ENCODE measurements at places on chromosomes 1 and 21. TPM values are rescaled to one million over a fixed set of nuclear protein-coding genes. Genes with fewer than 3 reads are reported as not detected.

DMAP1 gene
- total RNA-seq, result 35.8 TPM

C1orf50 gene
- total RNA-seq, result 7.9 TPM

- no peak overlapping the region for H3K27ac ChIP-seq
- no peak overlapping the region for H3K4me3 ChIP-seq
- no peaks in the 10 kb centered on the region for H3K4me1 ChIP-seq
- no peaks in the 10 kb centered on the region for H3K36me3 ChIP-seq
Measured at GRCh38 chr1:196207612-196208217, 400.5 kb downstream of the KCNT2 start.

DNA sequence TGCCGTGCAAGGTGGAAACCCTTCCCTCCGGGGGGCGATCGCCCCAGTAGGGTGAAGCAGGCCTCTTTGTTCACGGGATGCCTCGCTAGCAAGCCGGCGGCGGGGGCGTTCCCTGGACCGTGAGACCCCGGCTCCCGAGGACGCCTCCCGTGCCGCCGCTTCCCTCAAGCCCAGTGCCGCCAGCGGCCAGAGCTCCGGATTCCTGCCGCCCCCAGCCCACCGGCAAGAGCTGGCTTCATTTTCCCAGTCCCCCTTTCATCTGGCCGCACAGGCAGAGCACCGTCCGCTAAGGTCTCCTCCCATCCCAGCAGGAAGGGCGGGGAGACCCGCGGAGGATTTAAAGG is 16.3 kb downstream of the IER5 start:
- no peak for DNase-seq
- peak overlapping the region; percentile 40 for H3K27ac ChIP-seq
- H3K36me3 ChIP-seq, result no peaks in the 10 kb centered on the region
- H3K4me3 ChIP-seq, result peak overlapping the region; percentile 90
- peaks cover 5% of the 10 kb centered on the region for H3K4me1 ChIP-seq

GJC2 gene
- total RNA-seq, result 8.0 TPM

DNA sequence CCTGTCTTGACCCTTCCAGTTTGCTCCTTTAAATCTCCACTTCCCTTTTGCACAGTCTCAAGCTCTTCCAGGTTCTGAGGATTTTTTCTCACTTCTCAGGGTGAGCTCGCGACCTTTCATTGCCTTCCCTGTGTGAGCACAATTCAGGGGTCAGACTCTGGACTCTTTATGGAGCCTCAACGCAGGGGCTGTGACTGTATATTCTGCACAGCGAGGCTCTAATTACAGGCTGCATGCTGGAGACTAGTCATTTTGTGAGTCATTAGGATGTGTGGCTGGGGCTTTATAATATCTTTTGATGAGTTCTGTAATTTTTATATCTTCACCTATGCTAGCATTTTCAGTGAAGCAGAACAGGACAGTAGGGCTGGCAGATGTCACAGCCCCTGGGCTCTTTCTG is 270.7 kb downstream of the KAZN start:
- DNase-seq, result no peak
- no peak overlapping the region for H3K27ac ChIP-seq
- no peaks in the 10 kb centered on the region for H3K36me3 ChIP-seq
- no peak overlapping the region for H3K4me3 ChIP-seq
- no peaks in the 10 kb centered on the region for H3K4me1 ChIP-seq

- H3K36me3 ChIP-seq, result no peaks in the 10 kb centered on the region
- no peak for DNase-seq
- no peaks in the 10 kb centered on the region for H3K4me1 ChIP-seq
- H3K27me3 ChIP-seq, result no peaks in the 10 kb centered on the region
- H3K4me3 ChIP-seq, result no peak overlapping the region
- H3K27ac ChIP-seq, result no peak overlapping the region
Measured at GRCh38 chr1:8335246-8335645, 17.3 kb downstream of the SLC45A1 start.

NUP133 gene
- 49.2 TPM for total RNA-seq

TTC24 gene
- total RNA-seq, result not detected

DNA sequence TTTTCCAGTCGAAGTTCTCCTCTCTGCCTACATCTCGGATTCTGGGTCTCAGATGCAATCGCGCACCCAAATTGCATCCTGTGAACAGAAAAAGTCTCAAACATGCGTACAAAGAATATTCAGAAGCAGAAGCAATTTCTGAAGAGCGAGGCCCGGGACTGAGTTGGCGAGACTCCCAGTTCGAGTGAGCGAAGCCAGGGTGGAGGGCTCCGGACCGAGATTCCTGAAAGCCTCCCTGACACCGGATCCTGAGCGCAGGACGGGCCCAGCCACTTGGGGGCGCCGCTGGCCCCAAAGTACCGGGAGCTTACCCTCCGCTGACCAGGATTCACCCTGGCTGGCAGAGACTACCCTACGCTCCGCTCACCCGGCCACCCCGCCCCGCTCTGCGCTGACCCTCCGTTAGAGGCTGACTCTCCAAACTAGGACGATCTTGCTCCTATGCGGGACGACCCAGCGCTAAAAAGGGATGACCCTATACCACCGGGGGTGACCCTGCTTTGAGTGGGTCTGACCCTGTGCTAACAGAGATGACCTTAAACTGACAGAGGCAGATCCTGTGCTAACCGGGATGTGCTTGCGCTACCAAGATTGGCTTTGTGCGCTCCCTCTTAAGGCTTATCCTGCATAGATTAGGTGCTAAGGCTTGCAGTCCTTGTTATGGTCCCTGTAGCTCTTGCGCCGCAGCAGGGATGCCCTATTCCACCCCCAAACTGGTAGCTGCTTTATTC is 12.1 kb downstream of the FOXD2 start:
- no peaks in the 10 kb centered on the region for H3K27me3 ChIP-seq
- no peak for DNase-seq
- no peak overlapping the region for H3K27ac ChIP-seq
- no peaks in the 10 kb centered on the region for H3K36me3 ChIP-seq
- no peaks in the 10 kb centered on the region for H3K4me1 ChIP-seq
- no peak overlapping the region for H3K4me3 ChIP-seq

GRCh38 chr1:108193333-108193732 is 6.8 kb downstream of the SLC25A24 start:
- no peaks in the 10 kb centered on the region for H3K36me3 ChIP-seq
- H3K27ac ChIP-seq, result no peak overlapping the region
- no peak overlapping the region for H3K4me3 ChIP-seq
- no peak for DNase-seq
- no peaks in the 10 kb centered on the region for H3K27me3 ChIP-seq

- H3K27me3 ChIP-seq, result no peaks in the 10 kb centered on the region
- DNase-seq, result no peak
- no peak overlapping the region for H3K4me3 ChIP-seq
- H3K4me1 ChIP-seq, result peaks cover 1% of the 10 kb centered on the region
- H3K36me3 ChIP-seq, result no peaks in the 10 kb centered on the region
Measured at GRCh38 chr1:214352838-214353237, 71.9 kb downstream of the SMYD2 start.

- H3K27ac ChIP-seq, result no peak overlapping the region
- no peaks in the 10 kb centered on the region for H3K36me3 ChIP-seq
- no peaks in the 10 kb centered on the region for H3K4me1 ChIP-seq
- no peaks in the 10 kb centered on the region for H3K27me3 ChIP-seq
- no peak for DNase-seq
Measured at GRCh38 chr1:38015978-38016725, 3.6 kb downstream of the UTP11 start.

DNA sequence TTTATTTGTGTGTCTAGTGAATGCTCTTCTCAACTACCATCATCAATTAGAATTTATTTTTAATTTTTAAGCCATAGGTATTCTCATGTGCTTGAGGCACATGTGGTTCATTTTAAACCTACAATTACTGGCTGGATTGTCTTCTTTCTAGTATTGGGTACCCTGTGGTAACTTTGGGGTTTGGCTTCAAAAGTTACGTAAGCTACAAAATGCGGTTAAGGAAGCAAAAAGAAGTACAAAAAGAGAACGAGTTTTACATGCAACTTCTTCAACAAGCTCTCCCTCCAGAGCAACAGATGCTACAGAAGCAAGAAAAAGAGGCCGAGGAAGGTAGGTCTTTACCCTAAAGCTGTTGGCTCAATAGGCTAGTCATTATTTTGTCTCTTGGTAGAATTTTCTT is 25.8 kb downstream of the MACO1 start:
- H3K27ac ChIP-seq, result no peak overlapping the region
- no peaks in the 10 kb centered on the region for H3K27me3 ChIP-seq
- H3K36me3 ChIP-seq, result no peaks in the 10 kb centered on the region
- H3K4me1 ChIP-seq, result no peaks in the 10 kb centered on the region

DNA sequence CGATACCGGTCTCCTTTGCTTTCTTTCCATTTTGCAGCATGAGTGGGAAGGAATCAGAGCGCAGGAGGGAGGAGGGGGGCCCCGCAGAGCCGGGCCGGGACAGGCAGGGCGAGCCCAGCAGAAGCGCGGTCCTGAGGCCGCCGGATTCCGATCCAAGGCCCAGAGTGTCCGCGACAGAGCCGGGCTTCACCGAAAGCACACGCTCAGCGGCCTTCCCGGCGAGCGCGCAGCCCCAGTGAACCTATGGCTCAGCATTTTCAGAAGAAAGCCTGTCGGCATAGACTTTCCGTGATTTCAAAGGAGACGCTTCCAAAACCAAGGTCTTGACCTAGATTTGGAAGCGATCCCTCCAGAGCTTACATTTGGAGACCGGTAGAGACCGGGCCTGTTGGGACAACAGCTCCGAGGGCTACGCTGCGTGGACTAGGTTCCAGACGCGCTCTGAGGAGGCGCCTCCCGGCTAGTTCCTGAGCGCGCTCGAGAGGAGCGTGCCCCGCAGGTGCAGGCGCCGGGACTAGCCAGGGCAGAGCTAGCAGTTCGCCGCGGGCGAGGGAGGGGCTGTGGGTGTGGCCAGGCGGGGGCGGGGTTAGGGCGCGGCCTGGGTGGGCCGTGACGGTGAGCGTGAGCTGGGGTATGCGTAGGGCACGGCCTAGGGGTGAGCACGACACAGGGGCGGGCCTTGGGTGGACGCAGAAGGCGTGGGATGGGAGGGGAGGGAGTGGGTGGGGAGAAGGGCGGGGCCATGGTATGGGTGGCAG is 27.8 kb upstream of the PRSS38 start:
- peak overlapping the region; percentile 76 for H3K27ac ChIP-seq
- H3K27me3 ChIP-seq, result no peaks in the 10 kb centered on the region
- peak; percentile 85 for DNase-seq
- H3K36me3 ChIP-seq, result no peaks in the 10 kb centered on the region
- H3K4me3 ChIP-seq, result peak overlapping the region; percentile 41

DNA sequence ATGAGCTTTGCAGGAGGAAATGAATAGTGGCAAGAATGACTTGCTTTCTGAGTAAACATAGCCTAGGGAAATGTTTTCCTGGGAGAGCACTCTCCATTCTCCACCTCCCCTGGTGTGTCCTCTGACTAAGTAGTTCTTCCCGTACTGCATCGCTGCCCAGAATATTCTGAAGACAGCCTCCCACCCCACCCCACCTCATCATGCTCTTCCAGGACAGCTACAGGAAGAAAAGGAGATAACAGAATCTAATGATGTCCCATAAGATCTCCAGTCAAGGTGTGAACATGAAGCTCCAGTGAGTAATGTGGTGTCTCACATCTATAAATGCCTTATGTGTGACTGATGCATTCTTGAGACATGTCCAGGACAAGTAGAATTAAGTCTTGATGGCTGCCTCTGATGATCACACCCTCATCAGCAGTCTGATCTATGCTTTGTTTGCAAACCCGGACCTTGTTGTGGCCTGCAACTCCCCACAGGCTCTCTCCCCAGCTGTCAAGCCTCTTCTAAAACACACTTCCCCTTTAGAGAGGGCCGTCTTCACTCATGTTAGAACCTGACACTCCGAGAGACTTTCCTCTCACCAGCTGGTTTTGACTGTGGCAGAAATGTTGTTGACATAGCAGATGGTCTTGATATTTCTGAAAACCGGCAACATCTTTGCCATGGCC is 183.0 kb downstream of the CYYR1 start:
- no peaks in the 10 kb centered on the region for H3K27me3 ChIP-seq
- DNase-seq, result no peak
- no peak overlapping the region for H3K4me3 ChIP-seq
- no peaks in the 10 kb centered on the region for H3K4me1 ChIP-seq
- H3K27ac ChIP-seq, result no peak overlapping the region
- H3K36me3 ChIP-seq, result no peaks in the 10 kb centered on the region

- H3K27ac ChIP-seq, result no peak overlapping the region
- H3K4me3 ChIP-seq, result no peak overlapping the region
- H3K27me3 ChIP-seq, result no peaks in the 10 kb centered on the region
- no peak for DNase-seq
Measured at GRCh38 chr1:47677241-47677940, 239.5 kb downstream of the FOXD2 start.

- no peak overlapping the region for H3K27ac ChIP-seq
- no peaks in the 10 kb centered on the region for H3K36me3 ChIP-seq
- H3K4me3 ChIP-seq, result no peak overlapping the region
- DNase-seq, result no peak
- no peaks in the 10 kb centered on the region for H3K27me3 ChIP-seq
- H3K4me1 ChIP-seq, result no peaks in the 10 kb centered on the region
Measured at GRCh38 chr1:188497020-188497419, 1668.3 kb downstream of the PLA2G4A start.

DNA sequence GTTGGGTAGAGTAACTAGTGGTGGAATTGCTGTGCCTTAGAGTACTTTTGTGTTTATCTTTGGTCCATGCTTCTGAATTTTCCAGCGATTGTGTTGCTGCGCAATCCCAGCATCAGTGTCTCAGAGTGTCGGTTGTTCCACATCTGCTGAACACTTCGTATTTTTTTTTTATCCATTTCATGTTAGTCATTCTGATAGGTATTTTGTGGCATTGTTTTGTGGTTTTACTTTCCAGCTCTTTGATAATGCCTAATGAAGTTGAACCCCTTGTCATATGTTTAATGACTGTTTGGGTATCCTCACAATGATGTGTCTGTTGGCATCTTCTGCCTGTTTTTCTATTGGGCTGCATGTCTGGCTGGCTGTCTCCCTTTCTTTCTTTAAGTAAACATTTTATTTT is 13.6 kb downstream of the TUFT1 start:
- no peak for DNase-seq
- H3K27ac ChIP-seq, result no peak overlapping the region
- no peaks in the 10 kb centered on the region for H3K36me3 ChIP-seq
- H3K4me1 ChIP-seq, result no peaks in the 10 kb centered on the region
- H3K4me3 ChIP-seq, result no peak overlapping the region

OR2M3 gene
- not detected for total RNA-seq

- peaks cover 2% of the 10 kb centered on the region for H3K4me1 ChIP-seq
- no peak overlapping the region for H3K27ac ChIP-seq
- no peaks in the 10 kb centered on the region for H3K36me3 ChIP-seq
- H3K27me3 ChIP-seq, result no peaks in the 10 kb centered on the region
- no peak overlapping the region for H3K4me3 ChIP-seq
Measured at GRCh38 chr1:40662864-40663263, 2.6 kb downstream of the RIMS3 start.
